Activated B cell treated with CpG ODN at 0.5 μM for 24 hours (primary cell): ENCODE measurements at places on chromosomes 13 and 19. TPM values are rescaled to one million over a fixed set of nuclear protein-coding genes. Genes with fewer than 3 reads are reported as not detected.

- no peak for DNase-seq
Observed at GRCh38 chr13:78596736-78597601, 6.4 kb downstream of the POU4F1 start.

- no peak for DNase-seq
Observed at GRCh38 chr19:4075373-4075772, 8.7 kb upstream of the ZBTB7A start.

GRCh38 chr13:68708336-68708908 is 1399.2 kb upstream of the ATXN8OS start:
- no peak for DNase-seq

- DNase-seq: no peak
Observed at GRCh38 chr13:26051657-26052311, at the start of gene SHISA2. SHISA2 (minus strand) TSS chr13:26052016; CDS start chr13:26050975, 1,041 bp downstream.

DNA sequence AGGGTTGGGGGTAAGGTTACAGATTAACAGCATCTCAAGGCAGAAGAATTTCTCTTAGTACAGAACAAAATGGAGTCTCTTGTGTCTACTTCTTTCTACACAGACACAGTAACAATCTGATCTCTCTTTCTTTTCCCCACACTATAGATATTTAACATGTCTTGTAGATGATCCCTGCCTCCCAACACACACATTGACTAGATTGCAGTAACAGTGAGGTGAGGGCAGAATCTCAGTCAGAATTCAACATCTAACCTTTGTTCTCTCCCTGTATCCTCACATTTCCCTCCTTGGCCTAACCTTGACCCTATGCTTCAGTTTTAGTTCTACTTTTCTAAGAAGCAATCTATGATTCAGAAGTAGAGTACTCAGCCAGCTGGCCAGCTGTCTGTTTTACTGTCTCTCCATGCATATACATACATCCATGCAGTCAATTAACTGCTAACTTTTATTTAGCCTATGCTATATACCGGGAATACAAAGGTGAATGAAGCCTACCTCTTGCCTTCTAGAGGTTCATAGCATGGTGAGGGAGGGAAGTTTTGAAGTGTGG is 18.1 kb downstream of the DNAJC15 start:
- DNase-seq: no peak

DNA sequence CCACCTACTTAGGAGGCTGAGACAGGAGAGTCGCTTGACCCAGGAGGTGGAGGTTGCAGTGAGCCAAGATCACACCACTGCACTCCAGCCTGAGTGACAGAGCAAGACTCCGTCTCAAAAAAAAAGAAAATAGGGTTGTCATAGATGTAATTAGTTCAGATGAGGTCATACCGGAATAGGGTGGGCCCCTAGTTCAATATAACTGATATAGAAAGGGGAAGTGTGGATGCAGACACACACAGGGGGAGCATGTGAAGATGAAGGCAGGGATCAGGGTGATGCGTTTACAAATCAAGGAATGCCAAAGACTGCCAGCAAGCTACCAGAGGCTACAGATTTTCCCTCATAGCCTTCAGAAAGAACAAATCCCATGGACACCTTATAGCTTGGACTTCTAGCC is 24.3 kb upstream of the EEF1AKMT1 start:
- DNase-seq: no peak

GRCh38 chr13:100825557-100825956 is 151.0 kb upstream of the TMTC4 start:
- DNase-seq: no peak

GRCh38 chr19:18392417-18392816 is 5.0 kb downstream of the LRRC25 start:
- DNase-seq: no peak

- DNase-seq: no peak
Observed at GRCh38 chr13:106118050-106118449, 417.4 kb downstream of the EFNB2 start.

DNA sequence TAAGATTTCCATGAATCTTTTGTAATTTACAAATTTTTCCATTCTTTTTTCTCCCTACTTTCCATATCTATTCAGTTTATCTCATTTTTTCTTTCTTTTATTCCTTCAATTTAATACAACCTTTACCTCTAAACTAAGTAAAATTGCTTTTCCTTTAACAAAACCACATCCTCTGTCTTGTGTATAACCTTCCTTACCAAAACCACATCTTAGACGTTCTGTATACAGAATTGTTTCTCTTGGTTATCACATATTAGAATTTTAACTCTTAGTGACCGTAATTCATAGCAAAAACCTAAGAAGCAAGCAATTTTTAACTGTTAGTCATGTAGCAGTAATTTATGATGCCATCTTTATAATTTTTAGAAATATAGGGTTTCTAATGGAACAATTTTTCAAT is 15.0 kb downstream of the PPP5C start:
- DNase-seq: no peak

- no peak for DNase-seq
Observed at GRCh38 chr13:44746690-44747089, 170.6 kb upstream of the TSC22D1 start.

DNA sequence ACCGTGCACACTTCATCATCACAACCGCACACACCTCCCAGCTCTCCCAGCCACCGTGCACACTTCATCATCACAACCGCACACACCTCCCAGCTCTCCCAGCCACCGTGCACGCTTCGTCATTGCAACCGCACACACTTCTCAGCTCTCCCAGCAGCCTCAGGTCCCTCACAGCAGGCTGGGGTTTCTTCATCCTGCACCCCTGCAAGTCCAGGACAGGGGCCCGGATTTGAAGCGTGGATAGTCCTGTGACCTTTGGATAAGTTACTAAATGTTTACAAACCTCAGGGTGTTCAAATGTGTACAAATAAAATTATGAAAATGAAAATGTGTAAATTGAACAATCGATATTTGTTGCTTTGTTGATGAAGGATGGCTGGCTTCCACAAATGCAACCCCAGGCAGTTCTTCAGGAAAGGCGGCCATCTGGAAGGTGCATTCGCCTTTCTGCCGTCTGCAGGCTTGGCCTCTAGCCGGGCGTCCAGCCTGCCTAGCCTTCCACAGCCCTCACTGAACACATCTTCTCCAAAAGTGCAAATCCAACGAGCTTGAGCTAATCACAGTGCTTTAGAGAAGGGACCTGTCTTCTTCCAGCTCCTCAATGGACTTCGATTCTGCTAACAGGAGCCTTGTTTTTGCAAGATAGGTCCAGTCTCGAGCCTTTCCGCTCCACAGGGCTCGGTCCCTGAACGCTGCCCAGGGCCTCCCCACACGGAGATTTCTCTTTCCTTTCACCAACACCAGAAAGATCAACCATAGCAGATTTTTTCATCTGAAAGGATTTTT is 74.2 kb downstream of the SPACA7 start:
- no peak for DNase-seq

- DNase-seq: no peak
Observed at GRCh38 chr13:73748404-73748803, 385.8 kb downstream of the KLF12 start.

DNA sequence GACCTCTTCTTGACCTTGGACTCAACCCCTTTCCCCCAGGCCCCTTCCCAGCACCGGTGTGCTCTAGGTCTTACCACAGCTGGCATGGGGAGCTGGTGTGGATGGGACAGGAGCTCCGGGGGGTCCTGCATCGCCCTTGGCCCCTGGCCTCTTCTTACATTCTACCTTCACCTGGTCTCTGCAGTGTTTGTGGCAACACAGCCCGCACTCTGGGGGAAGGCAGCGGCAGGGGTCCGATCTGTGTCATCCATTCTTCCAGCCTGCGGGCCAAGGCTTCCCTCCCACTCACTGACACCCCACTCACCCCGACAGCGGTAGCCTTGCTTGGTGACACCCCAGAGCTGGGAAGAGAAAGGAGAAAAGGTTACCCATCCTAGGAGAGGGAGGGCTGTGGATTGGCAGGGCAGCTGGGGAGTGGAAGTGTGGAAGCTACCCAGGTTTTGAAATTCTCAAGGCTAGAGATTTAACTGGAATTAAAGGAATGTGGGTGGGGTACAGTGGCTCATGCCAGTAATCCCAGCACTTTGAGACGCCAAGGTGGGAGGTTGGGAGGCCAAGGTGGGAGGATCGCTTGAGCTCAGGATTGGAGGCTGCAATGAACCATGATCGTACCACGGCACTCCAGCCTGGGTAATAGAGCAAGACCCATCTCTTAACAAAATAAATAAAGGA is 8.3 kb downstream of the FAM98C start:
- no peak for DNase-seq

Gene ZNF837
- 3.1 and 3.5 TPM in 2 replicates for total RNA-seq

Gene FOSB
- 16.8 and 20.4 TPM in 2 replicates for total RNA-seq

Gene MAP4K1
- total RNA-seq: 379 and 388 TPM in 2 replicates

Gene FUT3
- total RNA-seq: not detected in 2 replicates

Gene ZNF490
- total RNA-seq: 15.6 TPM in 2 replicates
